ENCODE measurements at places on chromosomes 4 and X.

DNA sequence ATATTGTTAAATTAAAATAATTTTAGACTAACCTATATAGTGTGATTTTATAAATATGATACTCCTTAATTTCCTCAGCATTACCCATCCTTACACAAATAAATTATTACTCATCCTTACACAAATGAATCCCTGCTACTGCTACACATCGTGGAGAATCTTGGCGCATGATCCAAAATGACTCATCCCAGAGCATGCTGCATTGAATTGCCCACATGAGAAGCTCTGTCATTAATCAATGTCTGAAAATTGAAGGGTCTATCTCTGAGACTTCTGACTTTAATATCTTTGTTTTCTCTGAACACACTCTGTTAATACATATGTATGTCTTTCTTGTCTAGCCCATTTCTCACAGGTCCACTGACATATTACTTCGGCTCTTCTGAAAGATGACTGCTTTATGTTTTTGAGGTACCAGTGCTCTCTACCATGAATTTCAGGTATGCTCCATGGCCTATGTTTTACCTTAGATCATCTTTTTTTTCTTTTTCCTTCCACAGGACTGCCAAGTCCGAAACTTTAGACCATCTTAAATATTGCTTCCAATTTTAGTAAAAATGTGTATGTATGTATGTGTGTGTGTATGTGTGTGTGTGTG lies 15.7 kb upstream of the DUSP21 start:
- DNase-seq = no peak

DNA sequence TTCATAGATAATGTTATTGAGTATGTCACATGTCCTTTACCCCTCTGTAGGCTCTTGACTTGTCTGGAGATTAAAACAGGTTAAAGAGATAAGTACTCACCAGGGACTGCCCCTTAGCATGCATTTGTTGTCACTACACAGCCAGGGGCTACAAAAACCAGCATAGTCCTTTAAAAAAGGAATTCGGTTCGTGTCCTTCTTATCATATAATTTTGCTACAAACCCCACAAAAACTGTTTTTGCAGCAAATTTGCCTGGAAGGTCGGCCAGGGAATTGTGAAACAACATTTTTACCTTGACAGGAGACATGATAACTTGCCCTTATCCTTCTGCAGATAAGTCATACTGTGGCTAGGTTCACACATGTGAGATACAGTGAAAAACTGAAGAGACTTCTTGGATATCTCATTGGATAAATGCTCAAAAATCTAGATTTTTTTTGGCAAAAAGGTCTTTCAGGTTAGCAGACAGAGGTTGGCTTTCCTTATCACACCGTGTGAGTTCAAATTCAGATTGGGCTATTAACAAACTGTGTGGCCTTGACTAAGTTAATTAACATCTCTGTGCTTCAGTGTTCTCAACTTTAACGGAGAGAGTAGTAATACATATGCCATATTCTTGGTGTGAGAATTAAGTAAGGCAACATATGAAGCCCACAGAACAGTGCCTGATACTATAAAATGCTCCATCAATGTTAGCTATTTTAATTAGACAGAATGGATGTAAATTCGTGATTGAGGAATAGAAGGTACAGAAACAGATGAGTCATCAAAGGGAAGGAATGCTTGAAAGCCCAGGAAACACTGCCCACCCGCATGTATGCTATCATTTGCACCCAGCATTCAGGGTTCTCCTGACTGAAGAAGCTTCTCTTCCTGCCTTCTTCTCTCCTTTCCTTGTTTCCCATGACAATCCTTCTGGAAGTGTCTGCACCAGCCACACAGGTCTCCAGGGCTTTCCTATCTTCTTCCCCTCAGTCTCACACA lies 30.0 kb downstream of the FAM9C start:
- DNase-seq = no peak

DNA sequence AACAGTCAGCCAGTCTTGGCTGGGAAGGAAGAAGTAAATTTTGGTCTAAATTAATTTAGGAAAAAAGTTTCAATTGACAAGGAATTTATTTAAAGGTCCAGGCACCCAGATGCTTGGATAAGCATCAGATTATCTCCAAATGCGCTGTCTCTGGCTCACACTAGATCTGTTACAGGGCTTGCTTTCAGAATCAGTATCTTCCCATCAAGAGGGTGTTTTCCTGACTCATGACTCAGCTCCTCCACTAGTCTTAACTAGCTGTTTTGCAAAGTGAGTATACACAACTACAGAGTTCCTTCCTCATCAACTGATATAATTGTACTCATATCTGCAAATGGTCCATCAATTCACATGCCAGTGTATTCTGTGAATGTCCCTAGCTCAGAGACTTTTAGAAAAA lies 482.1 kb upstream of the CPEB2 start:
- DNase-seq = no peak

DNA sequence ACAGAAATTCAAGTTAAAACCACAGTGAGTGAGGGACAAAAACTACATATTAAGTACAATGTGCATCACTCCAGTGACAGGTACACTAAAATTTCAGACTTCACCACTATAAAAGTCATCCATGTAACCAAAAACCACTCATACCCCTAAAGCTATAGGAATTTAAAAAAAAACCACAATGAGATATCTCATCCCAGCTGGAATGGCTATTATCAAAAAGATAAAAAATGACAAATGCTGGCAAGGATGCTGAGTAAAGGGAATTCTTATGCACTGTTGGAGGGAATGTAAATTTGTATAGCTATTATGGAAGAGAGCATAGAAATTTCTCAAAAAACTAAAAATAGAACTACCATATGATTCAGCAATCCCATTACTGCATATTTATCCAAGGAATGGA lies 171.1 kb downstream of the HHIP start:
- DNase-seq = no peak

GRCh38 chr4:21885770-21886169 lies 62.8 kb downstream of the KCNIP4 start:
- no peak for DNase-seq

GRCh38 chrX:39862963-39863362 lies 234.8 kb downstream of the BCOR start:
- DNase-seq = no peak

GRCh38 chrX:7233580-7234406 lies 85.8 kb upstream of the PUDP start:
- DNase-seq = no peak

DNA sequence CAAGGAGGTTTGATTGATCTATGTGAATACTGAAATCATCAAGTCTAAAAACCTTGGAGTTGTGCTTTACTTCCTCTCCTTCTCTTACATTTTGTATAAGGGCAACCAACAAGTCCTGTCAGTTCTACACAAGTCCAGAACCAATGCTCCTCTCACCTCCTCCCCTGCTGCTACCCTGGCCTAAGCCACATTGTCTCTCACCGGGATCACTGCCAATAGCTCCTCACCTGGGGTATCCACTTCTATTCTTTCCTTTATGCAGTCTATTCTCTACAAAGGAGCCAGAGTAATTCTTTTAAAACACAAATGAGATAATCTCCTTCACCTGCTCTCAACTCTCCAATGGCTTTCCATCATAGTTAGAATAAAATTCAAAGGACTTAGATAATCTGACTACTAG lies 13.3 kb upstream of the ARHGEF6 start:
- DNase-seq = no peak

GRCh38 chr4:3865986-3866812 lies 100.0 kb downstream of the ADRA2C start:
- DNase-seq = no peak

- DNase-seq = no peak
Measured at GRCh38 chrX:12010436-12010835, 127.8 kb upstream of the FRMPD4 start.

DNA sequence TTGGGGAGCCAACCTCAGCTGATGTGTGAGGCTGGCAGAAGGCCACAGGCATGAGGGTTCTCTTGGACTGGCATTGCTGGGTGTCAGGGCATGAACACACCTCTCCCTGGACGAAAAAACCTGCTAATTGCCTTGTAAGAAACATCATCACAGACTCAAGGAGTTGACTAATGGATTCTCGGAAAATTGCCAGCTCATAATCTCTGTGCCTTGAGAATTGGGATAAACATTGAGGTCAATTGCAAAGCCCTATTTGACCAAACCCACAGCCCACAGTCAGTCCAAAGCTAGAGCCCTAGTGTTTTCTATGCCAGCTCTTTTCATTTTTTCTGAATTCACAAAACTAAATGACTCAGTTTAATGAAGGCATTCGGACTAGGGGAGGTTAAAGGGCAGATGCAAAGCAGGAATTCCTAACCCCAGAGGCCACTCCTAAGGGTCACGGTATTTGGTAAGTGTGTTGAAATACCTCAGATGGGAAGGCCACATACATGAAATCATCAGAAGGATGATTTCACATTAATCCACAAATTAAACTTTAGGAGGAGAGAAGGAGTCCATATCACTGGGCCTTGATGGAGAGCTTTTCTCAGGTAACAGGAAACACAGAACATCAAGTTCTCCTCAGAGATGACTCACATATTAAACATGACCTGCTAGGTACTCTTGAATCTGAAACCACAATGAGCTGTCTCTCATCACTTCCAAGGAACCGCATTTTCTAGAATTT lies 39.0 kb upstream of the RASL11B start:
- DNase-seq = no peak

GRCh38 chr4:71209161-71209560 lies 129.7 kb upstream of the SLC4A4 start:
- DNase-seq = no peak

DNA sequence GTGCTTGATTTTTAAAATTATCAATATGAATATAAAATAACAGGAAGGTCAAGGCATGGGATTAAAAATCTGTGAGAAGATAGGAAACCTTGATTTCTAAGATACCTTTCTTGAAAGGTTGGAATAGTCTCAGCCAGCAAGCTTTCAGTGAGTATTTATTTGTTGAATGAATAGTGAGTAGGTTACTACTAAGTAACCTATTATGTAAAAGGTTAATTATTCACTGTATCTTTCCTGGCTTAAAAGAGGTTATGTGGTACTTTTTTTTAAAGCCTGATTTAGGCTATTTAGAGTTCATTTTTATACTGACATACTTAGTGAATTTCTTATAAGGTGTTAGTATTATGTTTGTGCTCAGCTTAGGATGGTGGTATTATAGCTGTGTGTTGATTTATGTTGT lies 123.5 kb downstream of the PTPN13 start:
- no peak for DNase-seq

DNA sequence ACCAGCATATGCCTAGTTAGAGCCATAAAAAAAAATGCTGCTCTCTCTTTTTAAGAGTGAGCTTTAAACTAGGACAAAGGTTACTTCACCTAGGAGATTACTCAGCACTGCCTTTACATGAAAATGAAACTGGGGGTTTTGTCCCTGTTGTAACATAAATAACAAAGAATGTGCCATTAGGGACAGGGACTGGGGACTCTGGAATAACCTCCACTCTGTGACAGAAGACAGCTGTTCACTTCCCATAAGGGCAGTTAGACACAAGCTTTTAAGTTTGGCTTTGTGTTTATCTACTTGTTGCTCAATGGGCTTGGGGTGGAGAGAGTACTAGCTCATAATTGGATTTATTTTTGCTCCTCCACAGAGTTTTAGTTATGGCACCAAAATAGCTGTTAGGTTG lies 11.9 kb downstream of the ENPEP start:
- no peak for DNase-seq

GRCh38 chr4:38819569-38819968 lies 15.0 kb upstream of the TLR1 start:
- no peak for DNase-seq
